ENCODE measurements at places on chromosomes 3 and 15.

- no peak for DNase-seq
Observed at GRCh38 chr3:3443482-3443881, 264.0 kb upstream of the CRBN start.

- DNase-seq = no peak
Observed at GRCh38 chr3:39150803-39151631, 2.4 kb downstream of the CSRNP1 start.

GRCh38 chr3:195096484-195097330 is 174.3 kb downstream of the XXYLT1 start:
- no peak for DNase-seq

DNA sequence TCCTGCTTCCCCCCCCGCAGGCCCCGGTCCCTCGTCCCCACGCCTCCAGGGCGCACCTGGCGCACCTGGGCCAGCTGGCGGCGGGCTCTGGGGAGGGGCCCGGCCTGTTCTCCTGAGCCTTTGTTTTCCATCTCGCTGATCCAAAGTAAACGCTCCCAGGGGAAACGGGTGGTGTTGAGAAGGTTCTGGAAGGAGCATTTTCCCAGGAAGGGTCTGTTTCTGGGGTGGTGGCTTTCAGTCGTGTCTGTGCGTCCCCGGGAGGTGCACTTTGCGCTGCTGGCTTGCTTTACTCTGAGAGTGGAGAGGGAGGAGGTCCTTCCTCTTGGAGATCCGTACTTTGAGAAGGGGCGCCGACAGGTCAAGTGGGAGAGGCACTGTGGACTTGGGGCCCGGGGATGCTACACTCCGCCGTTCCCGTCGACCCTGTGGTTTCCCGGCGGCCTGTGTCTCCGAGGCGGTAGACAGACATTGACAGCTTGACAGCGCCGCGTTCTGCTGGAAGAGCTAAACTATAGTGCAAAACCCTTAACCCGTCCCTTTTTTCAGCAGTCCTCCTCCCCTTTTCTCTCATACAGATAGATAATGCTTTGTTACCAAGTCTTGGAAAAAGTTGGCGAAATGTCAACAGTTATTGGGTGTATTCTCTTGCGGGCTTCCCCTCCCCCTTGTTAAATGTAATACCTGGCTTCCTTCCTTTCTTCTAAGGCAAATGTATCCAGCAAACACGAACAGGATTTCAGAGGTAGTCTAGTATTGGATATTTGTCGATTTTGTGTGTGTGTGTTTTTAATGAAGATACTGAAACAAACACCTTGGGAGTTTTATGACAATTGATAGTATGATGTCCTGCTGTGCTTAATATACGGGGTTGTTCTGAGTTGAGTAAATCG is 6.5 kb downstream of the TPM1 start:
- DNase-seq = no peak

GRCh38 chr3:43076857-43077256 is 29.0 kb downstream of the POMGNT2 start:
- no peak for DNase-seq

DNA sequence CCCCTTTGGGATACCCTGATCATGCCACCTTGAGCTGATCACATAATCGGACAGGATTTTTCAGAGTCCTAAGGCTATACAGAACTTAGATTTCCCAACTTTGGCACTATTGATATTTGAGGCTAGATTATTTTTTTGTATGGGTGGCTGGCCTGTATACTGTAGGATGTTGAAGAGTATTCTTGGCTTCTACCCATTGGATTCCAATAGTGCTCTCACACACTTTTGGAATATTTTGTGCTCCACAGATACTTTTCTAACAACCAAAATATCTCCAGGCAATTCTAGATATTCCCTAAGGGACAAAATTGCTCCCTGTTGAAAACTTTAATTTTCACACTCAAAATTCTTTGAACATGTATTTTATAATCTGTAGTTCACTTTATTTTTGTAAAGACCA is 125.1 kb downstream of the ABI3BP start:
- no peak for DNase-seq

GRCh38 chr3:158354713-158355112 is 216.3 kb upstream of the MLF1 start:
- DNase-seq = no peak

GRCh38 chr15:56820333-56820732 is 87.0 kb upstream of the ZNF280D start:
- DNase-seq = no peak

DNA sequence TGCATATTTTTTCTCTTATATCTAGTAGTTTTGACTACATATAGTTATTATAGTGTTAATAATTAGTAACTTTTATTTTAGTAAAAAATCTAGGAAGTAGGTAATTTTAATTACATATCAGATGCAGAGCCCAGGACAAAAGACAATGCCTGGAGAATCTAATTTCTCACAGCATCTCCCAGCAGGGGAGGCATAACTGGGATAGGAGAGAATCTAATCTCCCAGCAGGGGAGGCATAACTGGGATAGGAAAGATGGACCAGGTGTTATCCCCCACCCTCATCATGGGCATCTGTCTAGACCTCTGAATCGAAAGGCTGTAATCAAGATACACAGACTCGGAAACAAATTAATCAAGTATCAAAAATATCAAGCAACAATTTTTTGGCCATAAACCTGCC is 58.2 kb downstream of the OSTN start:
- DNase-seq = no peak

DNA sequence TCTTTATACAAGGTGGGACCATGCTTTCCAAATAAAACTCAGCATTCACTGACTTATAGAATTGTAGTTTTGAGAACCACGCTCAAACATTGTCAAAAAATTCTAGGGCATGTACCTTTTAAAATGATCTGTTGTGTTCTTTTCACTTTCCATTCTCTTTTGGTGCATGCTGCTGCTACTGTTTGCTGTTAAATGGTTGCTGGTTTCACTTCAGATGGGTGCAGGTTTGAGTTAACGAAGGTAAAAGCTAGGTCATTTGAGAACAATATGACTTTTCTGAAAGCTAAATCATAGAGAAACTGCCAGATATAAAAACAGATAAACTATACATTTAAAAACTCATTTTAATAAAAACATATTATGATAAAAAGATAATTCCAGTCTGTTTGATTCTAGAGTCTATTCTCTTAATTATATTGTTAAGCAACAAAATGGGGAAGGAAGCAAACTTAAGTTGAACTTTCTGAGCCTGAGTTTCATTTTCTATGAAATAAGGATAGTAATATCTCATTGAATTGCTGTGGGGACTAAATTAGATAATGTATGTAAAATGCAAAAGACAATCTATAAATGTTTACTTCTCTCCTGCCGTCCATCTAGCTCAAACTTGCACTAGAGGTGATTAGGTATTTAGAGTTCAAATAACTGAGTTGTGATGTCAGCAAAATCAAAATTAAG is 82.4 kb downstream of the OXSM start:
- no peak for DNase-seq

DNA sequence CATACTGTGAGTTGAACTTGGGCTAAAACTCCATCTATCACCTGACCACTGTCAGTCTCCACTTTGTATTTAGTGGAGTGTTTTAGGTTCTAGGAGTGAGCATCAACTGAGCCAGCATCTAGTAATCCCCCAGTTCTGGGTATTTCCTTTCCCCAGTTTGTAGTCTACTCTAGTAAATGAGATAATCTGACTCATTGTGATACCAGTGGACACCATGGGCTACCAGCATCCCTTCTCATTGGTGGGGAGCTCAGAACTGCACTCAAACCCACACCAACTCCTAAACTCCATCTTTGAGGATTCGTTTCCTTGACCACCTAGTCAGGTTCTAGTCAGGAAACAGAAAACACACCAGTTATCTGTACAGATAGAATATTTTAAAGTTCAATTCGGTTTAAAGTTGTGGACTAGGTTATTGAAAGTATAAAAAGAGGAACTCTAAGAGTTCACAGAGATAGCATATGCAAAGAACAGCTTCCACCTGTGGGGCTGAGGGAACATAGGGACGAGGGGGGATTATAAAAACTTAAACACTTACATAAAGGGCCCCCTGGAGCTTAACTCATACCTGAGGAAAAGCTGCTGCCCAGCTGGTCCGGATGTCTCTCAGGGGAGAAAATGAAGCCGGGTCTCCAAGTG is 36.0 kb downstream of the LEO1 start:
- DNase-seq = no peak

DNA sequence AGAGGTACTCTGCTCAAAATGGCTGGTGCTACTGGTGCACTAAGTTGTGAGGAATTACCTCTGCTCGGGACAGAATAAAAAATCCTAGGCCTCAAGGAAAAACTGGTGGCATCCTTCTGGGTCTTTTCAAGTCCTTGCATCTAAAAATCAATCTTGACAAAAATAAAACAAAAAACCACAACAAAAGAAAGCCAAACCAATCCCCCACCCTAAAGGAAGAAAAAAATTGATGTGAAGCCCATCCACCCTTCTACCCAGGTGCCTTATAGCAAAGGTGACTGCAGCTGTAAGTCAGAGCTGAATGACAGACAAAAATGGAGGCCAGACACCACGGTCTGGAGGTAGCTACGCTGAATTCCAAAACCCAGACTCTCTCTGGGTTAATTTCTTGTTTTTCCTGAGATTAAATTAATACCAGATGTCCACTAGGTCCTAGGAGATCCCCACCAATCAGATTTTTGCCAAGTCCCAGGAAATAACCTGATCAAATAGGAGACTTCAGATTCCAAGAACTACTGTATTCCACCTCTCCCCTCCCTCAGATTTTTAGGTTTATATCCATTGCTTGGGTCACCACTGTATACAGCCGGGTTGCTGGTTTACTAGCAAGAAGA is 33.5 kb downstream of the ABCC5 start:
- DNase-seq = no peak

DNA sequence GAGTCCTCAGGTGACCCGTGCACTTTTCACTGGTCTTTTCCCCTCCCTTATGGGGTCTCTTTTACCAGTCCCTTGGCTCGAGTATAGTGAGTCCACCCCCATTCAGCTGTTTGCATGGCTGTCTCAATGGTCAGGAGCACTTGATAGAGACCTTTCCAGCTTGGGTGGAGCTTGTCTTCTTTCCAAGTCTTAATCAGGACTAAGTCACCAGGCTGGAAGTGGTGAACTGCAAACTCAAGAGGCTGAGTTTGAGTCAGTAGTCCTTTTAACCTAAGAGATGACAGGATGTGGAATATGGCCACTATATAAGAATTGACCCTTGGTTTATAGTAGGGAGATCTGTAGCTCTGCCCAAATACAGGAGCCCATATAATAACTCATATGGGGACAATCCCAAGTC is 279.7 kb downstream of the PYDC2 start:
- DNase-seq = no peak

GRCh38 chr3:48338635-48339034 is 5.2 kb upstream of the SPINK8 start:
- no peak for DNase-seq

GRCh38 chr3:48186631-48187300 is 1.5 kb downstream of the CDC25A start:
- DNase-seq = no peak

GRCh38 chr3:17401912-17402311 is 340.5 kb downstream of the TBC1D5 start:
- no peak for DNase-seq

DNA sequence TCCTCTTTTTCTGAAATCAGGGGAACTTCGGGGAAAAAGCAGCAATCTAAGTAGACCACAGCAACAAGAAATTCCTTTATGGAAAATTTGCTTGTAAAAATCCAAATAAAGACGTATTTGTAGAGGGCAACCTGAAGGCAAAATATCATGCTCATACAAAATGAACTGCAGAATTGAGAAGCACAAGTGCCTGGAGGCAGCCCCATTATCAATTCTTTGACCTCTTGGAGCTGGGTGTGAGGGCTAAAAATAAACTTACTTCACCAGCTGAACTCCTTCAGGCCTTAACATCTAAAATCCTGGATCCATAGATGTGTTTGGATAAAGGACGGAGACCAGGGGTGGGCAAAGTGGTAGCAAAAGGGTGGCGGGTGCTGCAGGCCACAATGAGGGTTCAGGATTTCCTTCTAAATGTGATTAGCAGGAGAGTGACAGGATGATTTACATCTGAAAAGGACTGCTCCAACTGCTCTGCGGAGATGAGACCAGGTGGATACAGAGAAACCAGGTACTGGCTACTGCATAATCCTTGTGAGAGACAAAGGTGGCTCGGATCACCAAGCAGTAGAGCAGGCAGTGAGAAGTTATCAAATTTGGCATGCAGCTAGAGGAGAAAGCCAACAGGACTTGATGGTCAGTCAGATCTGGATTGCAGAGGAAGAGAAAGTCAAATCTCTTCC is 81.7 kb upstream of the TJP1 start:
- no peak for DNase-seq

- no peak for DNase-seq
Observed at GRCh38 chr3:46929324-46929723, 47.2 kb downstream of the CCDC12 start.

DNA sequence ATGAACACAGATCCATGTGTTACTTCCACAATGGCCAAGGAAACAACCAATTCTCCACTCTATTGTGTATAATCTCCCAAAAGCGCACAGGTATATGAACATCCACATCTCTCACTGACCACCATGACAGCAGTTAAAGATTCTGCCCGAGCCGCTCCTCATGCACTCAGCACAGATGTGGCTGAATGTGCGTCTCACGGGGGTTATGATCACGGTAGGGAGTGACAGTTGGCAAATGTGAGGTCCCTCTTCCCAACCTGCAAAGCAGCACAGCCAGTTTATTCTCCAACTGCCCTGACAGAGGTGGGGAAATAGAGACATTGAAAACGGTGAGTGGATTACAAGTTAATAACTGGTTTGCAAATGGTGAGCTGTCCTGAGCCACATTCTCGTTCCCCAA is 17.6 kb downstream of the FOXP1 start:
- DNase-seq = no peak

DNA sequence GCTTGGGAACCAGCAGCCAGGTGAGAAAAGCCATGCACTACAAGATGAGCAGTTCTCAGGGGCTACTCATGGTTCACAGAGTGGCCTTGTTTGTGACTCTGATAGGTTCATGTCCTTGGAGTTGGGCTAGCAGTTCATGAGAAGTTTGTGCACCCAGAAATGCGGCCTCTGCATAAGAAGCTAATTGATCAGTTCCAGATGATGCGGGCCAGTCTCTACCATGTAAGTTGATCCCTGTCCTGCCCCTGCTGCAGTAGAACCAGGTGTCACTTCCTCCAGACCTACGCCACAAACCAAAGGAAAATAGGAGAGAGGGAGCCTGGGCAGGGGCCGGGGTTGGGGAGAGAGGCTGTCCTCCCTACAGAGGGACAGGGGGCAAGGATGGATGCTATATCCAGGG is 27.2 kb upstream of the MANF start:
- no peak for DNase-seq

DNA sequence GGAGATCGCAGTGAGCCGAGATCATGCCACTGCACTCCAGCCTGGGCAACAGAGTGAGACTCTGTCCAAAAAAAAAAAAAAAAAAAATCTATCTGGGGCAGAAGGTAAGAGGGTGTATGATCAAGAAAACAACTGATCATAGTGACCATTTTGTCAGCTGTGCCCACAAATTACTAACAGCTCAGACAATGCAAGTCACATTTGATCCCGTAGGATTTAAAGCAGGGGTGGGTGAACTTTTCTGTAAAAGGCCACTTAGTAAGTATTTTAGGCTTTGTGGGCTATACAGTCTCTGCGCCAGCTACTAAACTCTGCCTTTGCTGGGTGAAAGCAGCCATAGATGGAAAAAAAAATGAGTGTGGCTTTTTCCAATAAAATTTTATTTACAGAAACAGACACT is 57.6 kb upstream of the ABI3BP start:
- no peak for DNase-seq

All from stimulated activated CD4-positive, alpha-beta T cell treated with anti-CD3 and anti-CD28 coated beads, TNF-alpha, amount 100 ng/mL, for 4 hours (primary cell).